ENCODE measurements at places on chromosomes 2 and 18.

GRCh38 chr2:135893374-135893794 lies 17.1 kb upstream of the MCM6 start:
- DNase-seq, result no peak

- no peak for DNase-seq
Observed at GRCh38 chr18:41886126-41886807, 68.8 kb upstream of the PIK3C3 start.

DNA sequence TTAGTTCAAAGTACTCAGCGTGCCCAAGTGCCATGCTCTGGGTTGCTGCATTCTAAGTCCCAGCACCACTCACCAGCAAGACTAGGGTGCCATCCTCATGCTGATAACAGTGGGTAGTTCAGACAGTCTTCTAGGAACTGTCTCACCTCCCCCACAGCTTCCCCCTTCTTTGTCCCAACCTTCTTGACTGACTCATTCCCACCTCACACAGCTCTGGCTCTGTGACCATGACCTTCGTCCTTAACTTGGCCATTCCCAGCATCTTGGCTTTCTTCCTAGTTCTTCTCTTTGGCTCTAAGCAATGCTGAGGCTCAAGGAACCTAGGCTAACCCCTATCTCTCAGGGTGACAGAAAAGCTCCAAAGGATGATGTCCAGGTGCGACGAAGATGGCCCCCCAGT lies 20.0 kb upstream of the CXCR4 start:
- no peak for DNase-seq

GRCh38 chr2:40450066-40450795 lies 1.7 kb downstream of the SLC8A1 start:
- DNase-seq, result no peak

DNA sequence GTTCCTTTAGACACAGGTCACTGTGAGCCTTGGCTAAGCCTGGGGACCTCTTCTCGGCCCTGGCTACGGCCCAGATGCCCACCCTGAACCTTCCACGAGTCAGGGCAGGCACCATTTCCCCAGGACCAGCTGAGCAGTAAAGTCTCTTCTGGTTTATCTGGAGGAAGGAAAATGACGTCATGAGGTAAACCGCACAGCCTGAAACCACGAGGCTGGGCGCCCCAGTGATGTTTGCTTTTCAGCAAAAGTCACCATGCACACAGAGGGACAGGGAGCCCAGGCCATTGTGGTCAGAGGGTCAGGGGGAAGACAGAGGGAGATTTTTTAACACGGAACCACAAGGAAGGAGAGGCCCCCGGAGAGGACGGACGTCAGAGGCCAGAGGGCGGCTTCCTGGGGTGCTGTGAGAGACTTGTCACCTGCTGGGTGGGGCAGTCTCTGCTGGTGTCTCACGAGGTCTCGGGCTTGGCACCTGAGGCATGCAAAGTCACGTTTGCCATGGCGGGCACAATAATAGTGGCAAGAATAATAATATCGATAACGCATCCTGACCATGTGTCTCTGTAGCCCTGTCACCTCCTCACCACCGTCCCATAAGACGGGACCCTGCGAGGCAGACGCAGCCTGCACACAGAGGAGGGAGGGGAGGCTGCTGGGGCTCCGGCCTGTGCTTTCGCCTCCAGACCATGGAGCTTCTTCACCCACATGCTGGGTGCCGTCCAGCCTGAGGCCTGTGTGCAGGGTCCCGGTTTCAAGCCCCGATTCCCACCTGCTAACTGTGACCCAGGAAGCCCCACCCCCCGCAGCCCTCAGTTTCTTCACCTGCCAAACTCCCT lies 33.2 kb upstream of the FOSL2 start:
- DNase-seq, result peak; percentile 74

All from right atrium auricular region (tissue), 2 donors.